ENCODE measurements at places on chromosomes 13 and 19.

DNA sequence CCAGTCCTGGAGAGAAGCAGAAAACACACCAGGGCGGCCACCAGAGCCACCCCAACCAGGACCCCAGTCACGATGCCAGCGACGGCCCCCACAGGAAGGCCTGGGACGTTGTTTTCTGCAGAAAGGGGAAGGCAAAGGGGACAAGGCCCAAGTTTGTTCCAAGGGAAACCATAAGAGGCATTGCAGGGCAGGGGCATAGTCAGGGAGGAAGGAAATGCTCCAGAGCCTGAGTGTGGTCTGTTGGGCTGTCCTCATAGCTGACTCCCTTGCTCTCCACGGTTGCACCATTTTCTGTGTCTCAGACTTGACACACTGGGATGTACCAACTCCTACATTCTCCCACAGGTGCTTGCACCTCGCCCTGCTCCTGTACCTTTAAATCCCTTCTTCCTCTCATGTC is 5.2 kb downstream of the CEACAM4 start:
- DNase-seq, result no peak

DNA sequence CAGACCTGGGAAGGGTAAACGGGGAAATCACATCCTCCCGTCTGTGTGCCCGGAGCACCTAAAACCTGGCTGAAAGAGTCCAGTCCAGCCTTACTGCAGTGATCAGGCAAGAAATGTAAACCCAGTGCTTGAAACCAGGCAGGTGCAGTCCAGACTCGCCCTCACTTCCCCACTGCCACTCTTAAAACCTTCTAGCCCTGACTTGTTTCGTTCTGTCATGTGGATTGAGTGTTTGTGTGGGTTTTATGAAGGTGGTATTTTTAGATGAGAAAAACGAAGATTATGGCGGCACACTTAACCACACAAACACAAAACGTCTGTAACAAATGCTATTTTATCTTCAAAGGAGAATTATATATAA is 839 bp upstream of the CKAP2 start:
- peak; percentile 16 for DNase-seq

GRCh38 chr19:18289471-18290301 is 8.3 kb upstream of the JUND start:
- DNase-seq, result no peak

- no peak for DNase-seq
These were observed 122.4 kb downstream of the AKAP11 start for GRCh38 chr13:42394361-42394708.

DNA sequence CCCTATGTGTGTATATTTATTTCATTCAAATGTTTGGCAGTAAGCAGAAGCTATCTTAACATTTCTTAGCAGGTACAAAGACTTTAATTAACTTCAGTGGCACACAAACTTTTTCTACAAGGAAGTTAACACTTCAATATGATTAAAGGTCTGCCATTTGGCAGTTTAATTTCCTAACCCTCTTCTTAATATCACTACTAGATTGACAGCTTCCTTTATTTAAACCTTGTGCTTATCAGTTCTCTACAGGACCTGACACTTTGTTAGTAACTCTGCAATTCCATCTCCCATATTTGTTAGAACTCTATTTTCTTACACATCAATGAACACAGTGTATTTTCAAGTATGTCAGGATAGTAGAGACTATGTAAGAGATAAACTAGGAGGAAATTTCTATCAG is 152.4 kb upstream of the ATXN8OS start:
- no peak for DNase-seq

DNA sequence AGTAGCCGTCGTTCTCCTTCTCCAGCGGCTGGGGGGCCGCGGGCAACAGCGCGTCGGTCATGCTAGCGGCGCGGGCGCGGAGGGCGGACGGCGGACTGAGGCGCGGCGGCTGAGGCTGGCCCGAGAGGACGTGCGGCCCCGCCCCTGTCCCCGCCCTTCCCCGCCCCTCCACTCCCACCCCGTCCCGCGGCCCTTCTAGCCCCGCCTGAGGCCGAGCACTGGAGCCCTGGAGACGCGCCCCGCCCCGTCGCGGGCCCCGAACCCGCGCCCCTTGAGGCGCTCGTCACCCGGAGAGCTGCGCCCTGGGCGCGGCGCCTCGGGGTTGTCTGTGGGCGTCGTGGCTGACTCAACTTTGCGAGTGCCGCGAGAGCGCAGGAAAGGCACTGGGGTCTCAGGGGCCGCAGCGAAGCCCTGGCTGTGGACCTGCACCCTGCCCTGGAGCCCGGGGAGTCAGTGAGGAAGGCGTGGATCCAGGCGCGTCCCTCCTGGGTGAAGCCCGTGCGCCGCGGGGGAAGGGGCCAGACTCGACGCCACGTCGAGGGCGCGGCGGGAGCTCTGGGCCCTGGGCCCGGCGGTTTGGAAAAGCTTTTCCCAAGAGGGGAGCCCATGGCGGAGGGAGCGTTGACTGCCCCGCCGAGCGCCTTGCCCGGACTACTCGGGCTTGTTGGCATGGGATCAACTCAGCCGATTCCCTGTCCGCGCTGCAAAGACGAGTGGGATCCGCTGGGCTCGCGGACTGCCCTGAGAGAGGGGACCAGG is at the start of gene RHPN2:
RHPN2 (minus strand) TSS at position 97 of the 759 bp plus-strand sequence; CDS start at position 61, 36 bp downstream.
- peak; percentile 64 for DNase-seq

GRCh38 chr19:10407096-10407495 is 3.8 kb upstream of the CDC37 start:
- no peak for DNase-seq

DNA sequence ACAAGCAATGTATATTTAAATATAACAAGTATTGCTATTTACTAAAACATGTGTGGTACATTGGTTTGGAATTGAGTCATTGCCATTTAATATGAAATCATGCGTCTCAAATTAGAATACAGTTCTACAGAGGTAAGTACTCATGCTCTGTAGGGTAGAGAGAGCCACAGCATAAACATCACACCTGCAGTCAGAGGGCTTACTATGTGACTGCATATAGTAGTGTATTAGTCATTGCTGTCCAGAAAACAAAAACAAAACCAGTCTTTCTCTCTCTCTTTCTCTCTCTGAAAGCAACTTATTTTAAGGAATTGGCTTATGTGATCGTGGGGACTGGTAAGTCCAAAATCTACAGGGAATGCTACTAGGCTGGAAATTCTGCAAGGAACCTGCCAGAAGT is 370.3 kb downstream of the GPC5 start:
- DNase-seq, result no peak

GRCh38 chr19:29367791-29368222 is 154.9 kb upstream of the UQCRFS1 start:
- no peak for DNase-seq

DNA sequence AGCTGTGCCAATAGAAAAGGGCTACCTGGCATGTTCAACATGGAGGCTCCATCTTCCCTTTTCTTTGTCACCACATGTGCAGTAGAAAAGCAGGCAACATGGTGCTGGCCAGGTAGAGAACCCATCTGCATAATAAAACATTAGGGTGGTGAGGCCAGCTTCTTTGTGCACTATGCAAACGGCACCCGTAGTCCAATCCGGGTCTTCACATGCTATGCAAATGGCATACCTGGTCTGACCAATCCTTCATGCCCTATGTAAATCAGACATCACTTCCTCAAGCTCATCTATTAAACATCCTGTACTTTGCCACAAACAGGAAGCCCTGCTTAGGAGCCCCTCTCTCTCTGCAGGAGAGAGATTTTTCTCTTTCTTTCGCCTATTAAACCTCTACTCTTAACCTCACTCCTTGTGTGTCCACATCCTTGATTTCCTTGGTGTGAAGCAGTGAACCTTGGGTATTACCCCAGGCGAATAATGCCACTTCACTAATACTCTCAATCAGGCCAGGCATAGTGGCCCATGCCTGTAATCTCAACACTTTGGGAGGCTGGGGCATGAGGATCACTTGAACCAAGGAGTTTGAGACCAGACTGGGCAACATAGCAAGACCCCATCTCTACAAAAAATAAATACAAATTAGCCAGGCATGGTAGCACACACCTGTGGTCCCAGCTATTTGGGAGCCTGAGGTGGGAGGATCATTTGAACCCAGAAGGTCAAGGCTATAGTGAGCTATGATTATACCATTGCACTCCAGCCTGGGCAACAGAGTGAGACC is 111.3 kb upstream of the MRI1 start:
- no peak for DNase-seq

GRCh38 chr13:51231456-51231855 is 9.3 kb downstream of the FAM124A start:
- no peak for DNase-seq
